KBM-7 (cell line): ENCODE measurements at places on chromosomes 3 and 15.

GRCh38 chr3:128518587-128519490 is 25.8 kb upstream of the GATA2 start:
- no peak for DNase-seq

- DNase-seq = no peak
Measured at GRCh38 chr3:100993309-100993708, at the start of gene ABI3BP. Gene ABI3BP (minus strand): TSS chr3:100993421. CDS start chr3:100993384, 37 bp downstream.

DNA sequence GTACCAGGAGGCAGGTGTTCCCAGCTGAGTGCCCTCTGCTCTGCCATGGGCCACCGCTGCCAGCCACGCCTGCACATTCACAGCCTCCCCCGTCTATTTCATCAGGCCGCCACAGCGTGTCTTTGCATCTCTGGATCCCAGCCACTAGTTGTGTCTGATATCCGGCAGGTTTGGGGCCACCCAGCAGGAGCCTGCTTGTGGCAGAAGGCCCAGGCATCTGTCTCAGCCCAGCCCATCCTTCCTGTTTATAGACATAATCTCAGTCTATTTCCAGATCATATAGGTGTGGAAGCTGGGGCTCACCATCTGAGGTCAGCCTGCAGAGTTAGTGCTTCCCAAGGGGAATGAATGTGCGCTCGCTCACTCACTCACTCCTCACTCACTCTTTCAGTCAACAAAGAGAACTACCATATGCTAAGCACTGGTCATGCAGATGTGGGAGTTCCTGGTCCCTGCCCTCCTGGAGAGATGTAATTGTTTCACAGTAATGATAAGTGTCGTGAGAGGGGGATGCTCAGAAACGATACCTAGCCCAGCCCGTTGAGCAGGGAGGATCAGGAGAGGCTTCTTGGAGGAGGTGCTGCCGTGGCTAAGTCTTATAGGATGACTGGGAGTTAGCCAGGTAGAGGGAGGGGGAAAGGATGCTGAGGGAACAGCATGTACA is 60.6 kb downstream of the FGD5 start:
- DNase-seq = no peak

- DNase-seq = no peak
Measured at GRCh38 chr3:48155122-48155521, 33.1 kb downstream of the CDC25A start.

GRCh38 chr15:68574629-68575028 is 4.2 kb upstream of the CORO2B start:
- no peak for DNase-seq

DNA sequence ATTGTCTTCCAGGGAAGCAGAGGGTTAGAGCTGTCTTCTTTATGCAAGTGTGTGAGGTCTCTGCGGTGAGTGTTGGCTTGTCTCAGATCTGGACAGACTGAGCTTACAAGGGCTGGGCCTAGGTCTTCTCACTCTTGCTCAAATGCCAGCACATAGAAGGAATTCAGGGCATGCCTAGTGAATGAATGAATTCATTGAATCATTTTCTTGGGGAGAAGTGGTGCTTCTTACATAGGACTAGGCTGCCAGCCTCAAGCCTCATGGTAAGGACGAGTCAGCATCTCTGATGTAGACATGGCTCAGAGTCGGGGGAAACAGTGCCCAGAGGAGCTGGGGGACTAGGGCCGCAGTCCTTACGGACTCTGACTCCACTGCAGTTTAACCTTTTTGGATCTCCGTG is 17.2 kb downstream of the MKRN2 start:
- no peak for DNase-seq

GRCh38 chr15:43184407-43185124 is 637 bp upstream of the CCNDBP1 start:
- no peak for DNase-seq

DNA sequence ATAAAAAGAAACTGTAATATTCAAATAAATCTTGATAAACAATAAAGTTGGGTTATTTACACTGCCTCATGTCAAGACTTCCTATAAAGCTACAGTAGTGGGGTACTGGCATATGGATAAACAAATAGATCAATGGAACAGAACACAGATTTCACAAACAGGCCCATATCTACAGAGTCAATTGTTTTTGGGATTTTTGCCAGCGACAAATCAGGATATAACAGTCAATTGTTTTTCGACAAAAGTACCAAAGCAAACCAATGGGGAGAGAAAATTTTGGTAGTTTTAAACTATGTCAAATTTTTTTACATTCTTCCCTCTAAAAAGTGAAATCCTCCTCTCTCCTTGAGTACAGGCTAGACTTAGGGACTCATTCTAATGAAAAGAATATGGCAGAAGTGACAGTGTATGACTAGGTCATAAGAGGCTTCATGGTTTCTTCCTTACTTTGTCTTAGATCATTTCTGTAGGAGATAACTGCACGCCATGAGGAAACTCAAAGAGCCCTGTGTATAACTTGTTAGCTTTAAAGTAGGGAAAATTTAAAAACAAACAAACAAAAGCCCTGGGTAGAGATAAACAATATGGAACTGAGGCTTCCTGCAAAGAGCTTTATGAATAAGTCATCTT is 16.9 kb downstream of the IP6K1 start:
- DNase-seq = no peak

GRCh38 chr3:634511-634910 is 437.9 kb downstream of the CHL1 start:
- DNase-seq = no peak

DNA sequence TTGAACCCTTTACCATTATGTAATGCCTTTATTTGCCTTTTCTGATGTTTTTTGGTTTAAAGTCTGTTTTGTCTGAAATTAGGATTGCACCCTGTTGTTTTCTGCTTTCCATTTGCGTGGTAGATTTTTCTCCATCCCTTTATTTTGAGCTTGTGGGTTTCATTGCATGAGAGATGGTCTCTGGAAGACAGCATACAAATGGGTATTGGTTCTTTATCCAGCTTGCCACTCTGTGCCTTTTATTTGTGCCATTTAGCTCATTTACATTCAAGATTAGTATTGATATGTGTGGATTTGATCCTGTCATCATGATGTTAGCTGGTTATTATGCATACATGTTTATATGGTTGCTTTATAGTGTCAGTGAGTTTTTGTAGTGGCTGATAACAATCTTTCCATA is 318.7 kb upstream of the PPP2R3A start:
- DNase-seq = no peak

GRCh38 chr15:57384816-57385215 is 8.5 kb downstream of the CGNL1 start:
- no peak for DNase-seq

GRCh38 chr15:84715441-84716035 is 401 bp downstream of the SEC11A start:
- no peak for DNase-seq

DNA sequence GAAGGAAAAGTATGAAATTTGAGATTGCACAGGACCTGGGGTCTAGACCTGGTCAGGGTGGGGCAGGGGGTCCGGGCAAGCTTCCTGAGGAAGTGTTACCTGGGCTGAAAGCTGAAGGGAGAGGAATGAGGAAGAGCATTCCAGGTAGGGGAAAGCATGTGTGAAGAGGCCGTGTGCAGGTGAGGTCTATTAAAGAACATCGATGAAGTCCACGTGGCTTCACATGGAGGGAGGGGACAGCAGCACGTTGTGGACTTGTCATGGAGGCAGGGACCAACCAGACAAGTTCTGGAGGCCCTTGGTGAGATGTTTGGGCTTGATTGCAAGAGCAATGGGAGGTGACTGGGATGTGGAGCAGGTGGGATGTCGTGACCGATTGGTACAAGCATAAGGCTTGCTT is 47.1 kb downstream of the IDH2 start:
- DNase-seq = no peak

- DNase-seq = no peak
Measured at GRCh38 chr3:106329521-106329920, 460.7 kb upstream of the CBLB start.

DNA sequence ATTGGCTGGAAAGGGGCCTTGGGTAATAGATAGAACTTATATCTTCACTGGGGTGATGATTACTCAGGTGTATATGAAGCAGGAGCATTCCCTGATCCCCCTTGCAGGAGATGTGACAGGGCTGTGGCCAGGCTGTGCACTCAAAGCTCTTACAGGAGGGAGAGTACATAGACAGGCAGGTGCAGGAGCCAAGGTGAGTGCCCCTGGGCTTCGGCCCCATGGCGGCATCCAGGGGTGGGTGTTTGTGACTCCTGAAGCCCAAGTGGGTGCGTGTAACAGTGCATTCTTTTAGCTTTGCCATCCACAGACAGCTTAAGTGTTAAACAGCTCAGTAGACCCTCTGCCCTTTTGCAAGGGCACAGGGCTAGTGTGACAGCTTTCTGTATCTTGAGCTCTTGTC is 236.6 kb upstream of the GPR149 start:
- DNase-seq = no peak

- peak; percentile 51 for DNase-seq
Measured at GRCh38 chr3:15315003-15315402, 17.4 kb downstream of the SH3BP5 start.

DNA sequence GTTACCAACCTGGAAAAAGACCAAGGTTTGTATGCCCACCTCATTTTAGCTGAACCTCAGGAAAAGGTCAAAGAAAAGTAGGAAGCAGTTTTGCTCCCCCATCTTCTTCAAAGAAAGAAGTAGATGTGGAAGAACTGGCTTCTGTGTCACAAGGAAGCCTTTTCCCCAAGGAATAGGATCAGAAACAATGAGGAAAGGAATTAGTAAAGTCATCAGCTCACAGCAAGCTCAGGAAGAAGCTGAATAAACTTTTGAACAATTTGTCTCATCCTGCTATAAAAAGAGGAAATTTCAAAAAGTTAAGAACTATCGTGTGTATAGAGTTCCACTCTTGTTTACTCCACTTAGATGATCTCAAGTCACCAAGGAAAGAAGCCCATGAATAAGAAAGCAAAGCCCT is 174.2 kb downstream of the PDE8A start:
- DNase-seq = no peak

DNA sequence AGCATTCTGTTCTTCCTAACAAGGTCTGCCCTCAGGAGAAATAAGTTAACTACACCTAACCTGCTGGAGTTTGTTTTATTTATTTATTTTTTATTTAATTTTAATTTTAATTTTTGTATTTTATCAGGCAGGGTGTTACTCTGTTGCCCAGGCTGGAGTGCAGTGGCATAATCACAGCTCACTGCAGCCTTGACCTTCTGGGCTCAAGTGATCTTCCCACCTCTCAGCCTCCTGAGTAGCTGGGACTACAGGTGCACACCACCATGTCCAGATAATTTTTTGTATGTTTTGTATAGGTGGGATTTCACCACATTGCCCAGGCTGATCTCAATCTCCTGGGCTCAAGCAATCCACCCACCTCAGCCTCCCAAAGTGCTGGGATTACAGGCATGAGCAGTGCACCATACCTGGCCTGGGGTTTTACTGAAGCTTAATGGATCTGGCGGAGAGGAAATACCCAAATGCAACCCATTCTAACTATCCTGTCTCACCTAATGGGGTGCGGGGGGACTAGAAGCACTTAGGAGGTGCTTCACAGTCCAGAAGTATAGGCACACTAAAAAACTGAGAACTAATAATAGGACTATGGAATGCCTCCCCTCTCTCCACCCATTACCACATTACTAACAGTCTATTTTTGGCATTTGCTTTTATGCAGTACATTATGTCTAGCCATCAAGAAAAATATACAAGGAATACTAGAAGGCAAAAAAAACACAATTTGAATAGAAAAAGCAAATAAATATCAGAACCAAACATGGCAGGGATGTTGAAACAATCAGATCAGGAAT is 61.4 kb downstream of the TTBK2 start:
- no peak for DNase-seq

GRCh38 chr15:40104296-40104864 is 4.3 kb downstream of the BMF start:
- DNase-seq = no peak

GRCh38 chr3:88142094-88142624 is 7.6 kb upstream of the C3orf38 start:
- no peak for DNase-seq

GRCh38 chr15:60074181-60074885 is 70.2 kb downstream of the FOXB1 start:
- DNase-seq = no peak

GRCh38 chr15:63839722-63840121 is 6.0 kb upstream of the HERC1 start:
- DNase-seq = no peak

DNA sequence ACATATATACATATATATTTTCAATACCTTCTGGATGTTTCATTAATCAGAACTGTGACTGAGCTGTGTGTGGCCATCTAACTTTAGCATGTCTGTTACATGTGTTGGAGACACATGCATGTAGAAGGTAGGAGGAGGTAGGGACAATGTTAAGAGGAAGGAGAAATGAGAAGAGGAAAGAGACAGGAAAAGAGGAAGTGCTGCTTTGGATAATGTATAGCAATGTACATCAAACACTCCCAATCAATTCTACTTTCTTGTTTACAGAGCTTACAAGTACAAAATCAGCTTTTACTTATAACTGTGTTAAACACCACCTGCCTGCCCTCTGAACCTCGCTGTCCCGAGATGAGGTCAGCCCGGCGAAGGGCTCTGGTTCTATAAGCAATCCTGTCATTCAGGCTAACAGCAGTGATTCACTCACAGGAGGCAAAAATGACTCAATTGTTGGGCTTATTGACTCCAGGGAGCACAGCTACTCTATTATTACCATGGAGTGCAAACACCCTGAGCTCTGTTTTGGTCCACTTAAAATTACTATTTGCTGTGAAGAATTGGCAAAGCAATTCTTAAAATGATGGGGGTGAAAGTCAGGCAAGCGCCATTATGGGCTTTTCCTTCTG is 188.9 kb downstream of the MEIS2 start:
- peak; percentile 45 for DNase-seq

DNA sequence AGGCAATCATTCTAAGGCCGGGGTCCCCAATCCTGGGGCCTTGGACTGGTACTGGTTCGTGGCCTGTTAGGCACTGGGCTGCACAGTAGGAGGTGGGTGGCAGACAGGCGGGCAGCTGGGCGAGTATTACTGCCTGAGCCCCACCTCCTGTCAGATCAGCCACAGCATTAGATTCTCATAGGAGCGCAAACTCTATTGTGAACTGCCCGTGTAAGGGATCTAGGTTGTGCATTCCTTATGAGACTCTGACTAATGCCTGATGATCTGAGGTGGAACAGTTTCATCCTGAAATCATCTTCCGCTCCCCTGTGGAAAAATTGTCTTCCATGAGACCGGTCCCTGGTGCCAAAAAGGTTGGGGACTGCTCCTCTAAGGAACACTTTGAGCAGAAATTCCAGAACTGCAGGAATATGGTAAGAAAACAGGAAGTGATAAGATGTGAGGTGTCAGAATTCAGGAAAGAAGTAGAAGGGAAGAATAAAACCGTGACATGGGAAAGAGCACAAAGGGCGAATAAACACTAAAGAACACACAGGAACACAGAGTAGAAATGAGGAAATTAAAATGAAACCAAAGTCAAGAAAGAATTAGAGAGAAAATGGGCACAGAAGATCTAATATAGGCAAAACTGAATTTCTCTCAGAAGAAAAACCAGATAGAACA is 57.6 kb downstream of the PDCD6IP start:
- no peak for DNase-seq

GRCh38 chr15:34133511-34133910 is 31.6 kb downstream of the PGBD4 start:
- DNase-seq = no peak

- DNase-seq = no peak
Measured at GRCh38 chr3:131804565-131805133, 230.2 kb downstream of the CPNE4 start.
